ENCODE measurements at places on chromosomes 3 and 15.

GRCh38 chr3:59286791-59287531 lies 237.1 kb upstream of the CFAP20DC start:
- DNase-seq: no peak

GRCh38 chr3:40255532-40255931 lies 54.0 kb upstream of the EIF1B start:
- no peak for DNase-seq

DNA sequence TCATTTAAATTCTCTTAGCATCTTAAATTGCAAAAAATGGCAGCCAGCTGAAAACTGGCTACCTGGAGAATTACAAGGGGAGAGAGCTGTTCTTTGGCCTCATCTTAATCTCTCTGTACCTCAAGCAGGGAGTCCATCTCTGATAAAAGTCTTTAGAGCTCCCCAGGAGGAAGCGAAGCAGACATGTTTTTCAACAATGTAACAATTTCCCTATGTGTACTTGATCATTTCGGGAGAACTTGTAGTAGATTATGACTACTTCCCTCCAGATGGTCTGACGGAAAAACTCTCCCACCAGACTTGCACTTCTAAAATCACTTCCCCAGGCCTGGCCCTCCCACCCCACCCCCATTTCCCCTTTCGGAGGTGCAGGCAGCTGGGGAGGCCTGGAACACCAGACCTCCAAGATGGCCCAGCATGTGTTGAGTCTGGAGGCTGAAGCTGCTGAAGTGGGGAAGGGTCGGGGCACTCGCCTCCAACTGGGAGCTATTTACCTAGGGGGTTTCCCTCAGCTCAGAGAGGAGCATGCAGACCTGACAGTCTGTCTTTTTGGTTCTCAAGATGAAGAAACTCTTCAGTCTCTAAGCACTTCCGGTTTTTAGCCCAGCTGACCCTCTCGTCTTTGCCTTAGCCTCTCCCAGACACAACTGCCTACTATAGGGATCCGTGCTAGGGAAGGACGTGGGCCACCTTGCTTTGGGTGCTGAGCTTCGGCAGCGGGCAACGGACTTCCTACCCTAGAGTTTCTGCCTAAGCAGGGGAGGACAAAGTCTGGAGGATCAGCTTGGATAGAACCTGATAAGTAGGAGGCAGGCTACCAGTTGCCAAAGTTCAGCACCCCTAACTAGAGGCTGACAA lies 164.0 kb upstream of the TBL1XR1 start:
- DNase-seq: no peak

DNA sequence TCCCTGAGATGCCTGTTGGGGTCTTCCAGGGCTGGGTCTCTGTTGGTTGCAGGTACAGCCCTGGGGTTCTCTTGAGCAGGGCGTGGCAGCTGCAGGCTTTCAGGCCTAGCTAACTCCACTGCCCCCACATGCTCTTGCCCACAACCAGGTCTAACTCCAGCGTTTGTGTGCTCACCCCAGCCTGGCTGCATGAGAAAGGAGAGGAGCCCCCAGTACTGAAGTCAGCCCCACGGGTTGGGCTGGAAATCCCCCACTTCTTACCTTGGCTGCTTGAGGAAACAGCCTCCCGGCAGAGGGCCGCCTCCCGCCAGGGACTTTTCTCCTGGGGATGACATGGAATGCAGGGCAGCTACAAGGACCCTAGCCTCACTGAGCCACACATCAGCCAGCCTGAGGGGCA lies 16.7 kb upstream of the DLL4 start:
- no peak for DNase-seq

DNA sequence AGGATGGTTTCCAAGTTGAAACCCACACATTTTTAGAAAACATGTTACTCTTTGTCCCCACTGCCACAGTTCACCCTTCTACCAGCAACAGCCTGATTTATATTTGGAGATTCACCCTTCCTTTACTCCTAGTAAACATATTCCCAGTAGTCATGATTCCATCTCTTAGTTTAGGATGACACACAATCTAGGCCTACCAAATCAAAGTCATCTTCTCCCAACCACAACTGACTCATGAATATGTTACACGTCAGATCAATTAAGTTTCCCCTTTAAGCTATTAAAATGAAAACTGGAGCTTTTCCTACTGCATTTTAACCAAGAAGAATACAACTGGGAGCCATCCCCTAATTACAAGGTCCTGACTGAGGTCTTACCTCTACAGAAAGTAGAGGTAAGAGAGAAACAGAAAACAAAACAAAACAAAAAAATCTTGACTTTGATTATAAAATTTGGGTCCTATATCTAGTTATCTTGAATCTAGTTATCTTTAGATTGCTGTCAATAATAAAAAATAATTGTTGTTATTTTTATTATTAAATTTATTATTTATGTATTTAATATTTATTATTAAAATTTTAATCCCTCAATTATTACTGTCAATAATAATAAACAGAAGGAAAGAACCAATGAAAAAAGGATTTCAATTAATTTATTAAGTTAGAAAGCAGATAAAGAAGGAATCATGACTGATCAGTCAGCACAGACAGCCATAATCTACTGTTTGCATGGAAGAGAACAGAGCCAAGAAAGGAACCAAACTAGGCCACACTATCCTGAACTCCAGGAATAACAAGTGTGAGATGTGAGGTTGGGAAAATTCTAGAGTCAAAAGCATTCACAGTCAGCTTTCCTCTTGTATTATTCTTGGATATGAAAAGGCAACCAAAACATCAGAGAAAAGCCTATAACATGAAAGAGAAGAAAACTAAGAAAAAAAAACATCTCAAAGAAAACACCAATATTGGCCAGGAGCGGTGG lies 12.5 kb downstream of the DPH6 start:
- no peak for DNase-seq

DNA sequence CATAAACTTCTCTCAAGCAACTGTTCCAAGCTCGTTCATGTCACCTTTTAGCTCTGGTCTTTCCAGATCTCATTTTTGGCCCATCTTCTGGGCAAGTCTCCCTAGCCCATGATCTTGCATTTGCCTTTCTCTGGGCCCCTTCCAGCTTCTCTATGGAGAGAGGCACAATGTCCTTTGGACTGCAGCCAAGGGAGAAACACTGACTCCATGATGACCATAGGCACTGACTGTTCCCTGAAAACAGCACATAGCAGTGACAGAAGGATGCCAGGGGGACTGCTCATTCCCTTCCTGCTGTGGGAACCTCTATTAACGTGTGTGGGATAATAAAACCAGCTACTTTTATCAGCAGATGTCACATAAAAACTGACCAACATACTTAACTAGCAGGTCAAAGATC lies 60.3 kb downstream of the STRIT1 start:
- DNase-seq: no peak

GRCh38 chr15:99963976-99964375 lies 230.7 kb upstream of the LYSMD4 start:
- DNase-seq: no peak

DNA sequence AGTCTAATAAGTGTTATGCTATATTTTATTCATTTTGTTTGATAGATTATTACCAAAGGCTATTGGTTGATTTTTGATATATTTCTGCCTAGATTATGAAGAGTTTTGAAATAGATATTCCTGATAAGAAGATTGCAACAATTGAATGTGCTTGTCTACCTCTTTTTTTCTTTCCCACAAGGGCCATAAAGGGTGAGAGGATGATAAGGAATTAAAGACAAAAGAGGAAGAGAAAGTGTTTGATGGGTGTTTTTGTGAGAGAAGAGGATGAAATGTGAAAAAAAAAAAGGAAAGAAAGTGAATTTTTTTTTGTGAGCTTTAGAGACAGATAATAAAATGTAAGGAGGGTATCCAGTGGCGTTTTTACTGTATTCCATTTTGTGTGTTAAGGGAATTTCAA lies 244.4 kb downstream of the CHST2 start:
- DNase-seq: no peak

DNA sequence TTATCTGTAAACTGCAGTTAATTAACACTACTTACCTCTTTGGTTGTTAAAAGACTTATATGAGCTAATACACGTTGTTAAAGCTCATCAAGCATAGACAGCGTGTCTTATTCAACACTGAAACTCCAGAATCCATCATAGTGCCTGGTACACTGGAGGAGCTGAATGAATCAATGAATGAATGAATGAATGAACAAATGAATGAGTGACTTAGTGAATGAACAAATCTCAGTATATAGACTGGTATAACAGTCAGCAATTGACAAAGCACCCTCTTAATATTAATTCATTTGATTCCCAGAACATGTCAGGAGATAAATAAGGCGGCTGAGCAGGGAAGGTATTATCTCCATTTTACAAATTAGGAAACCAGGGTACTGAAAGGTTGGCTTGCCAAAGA lies 7.1 kb downstream of the CASR start:
- DNase-seq: no peak

DNA sequence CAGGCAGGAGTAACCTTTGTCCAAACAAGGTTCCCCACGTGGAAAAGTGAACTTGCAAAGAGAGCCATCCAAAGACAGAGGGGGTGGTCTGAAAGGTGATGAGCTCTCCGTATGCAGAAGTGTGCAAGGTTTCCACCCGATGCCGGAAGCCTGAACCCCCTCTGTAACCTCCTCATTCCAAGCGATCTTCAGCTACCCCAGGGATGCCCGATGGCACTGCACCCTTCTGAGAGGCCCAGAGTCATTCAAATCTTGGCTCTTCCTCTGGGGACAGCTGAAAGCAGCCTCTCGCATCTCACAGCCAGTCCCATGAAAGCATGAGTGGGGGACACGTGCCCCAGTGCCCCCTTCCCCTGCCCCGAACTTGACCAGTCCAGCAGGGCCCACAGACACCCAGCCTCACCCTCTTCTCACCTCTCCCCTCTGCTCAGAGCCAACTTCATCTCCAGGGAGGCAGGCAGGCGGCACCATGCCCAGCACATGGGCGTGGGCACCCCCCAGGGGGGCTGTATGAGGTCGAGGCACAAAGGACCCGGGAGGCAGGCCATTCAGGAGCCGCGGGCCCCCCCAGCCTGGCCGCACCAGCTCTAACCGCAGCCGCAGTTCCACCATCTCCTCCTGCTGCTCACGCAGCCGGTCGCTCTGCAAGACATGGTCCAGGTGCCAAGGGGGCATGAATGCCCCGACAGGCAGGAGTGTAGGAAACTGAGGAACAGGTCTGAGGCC lies 8.7 kb downstream of the KIF7 start:
- no peak for DNase-seq

DNA sequence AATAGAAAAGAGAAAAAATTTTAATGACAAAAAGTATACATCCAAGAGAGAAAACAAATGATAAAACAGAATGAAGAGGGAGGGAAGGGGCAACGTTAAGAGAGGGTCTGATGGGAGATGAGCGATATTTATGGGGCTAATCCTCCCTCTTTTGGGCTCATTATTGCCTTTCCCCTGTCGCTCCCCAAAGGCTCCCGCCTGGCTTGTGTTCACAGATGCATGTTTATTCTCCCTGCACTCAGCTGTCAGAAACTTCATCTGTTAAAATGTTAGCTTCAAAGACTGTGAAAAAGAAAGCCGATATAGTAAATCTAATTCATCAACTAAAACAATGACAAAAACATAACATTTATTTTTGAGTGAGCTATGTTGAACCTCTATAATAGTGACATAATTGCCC lies 74.3 kb downstream of the GABRB3 start:
- DNase-seq: no peak

GRCh38 chr3:120567370-120568201 lies 28.6 kb upstream of the NDUFB4 start:
- DNase-seq: no peak

GRCh38 chr3:188292827-188293226 lies 138.9 kb downstream of the LPP start:
- DNase-seq: no peak

DNA sequence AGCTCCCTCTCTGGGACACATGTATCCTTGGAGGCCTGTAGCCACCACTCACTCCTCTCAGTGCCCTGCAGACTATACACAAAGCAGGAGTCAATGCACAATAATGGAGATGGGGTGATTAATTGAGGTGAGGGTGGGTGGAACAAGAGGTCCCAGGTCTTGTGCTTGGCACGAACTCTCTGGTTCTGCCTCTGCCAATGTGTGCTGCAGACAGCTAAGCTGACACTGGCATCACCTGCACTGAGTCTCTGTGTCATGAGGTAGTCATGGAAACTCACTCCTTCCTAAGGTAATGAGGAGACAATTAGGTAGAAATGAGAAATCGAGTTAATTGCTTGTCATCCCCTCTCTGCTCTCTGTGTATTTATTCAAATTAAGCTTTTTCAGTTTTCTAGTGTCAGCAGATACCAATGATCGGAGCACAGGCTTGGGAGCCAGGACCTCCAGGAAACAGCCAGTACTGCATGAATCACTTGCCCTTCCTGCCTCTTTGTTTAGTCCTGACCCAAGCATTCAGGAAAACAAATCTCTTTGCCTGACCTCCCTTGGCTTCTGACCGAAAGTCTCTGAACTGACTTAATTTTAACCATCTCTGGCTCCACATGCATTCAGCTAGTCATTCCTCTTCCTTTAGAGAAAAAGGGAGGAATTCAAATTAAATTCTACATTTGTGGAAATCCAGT lies 56.7 kb downstream of the DRD3 start:
- no peak for DNase-seq

DNA sequence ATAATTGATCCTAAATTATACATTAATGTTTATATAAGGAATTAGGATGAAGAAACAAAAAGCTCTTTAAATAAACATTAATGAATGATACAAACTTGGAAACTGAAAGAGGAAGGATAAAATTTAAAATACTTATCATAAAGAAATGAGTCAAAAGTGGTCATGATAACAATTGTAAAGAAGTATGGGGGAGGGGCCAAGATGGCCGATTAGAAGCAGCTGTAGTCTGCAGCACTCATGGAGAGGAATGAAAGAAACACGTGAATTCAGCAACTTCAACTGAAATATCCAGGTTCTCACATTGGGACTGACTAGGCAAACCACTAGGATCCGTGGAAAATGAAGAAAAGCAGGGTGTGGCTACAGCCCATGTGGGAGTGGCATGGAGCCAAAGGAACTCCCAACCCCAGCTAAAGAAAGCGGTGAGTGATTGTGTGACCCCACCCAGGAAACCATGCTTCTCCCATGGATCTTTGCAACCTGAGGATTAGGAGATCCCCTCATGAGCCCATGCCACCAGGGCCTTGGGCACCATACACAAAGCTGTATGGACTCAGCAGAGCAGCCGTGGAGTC lies 13.1 kb upstream of the CP start:
- no peak for DNase-seq

GRCh38 chr3:100185847-100186246 lies 71.5 kb upstream of the FILIP1L start:
- DNase-seq: no peak

DNA sequence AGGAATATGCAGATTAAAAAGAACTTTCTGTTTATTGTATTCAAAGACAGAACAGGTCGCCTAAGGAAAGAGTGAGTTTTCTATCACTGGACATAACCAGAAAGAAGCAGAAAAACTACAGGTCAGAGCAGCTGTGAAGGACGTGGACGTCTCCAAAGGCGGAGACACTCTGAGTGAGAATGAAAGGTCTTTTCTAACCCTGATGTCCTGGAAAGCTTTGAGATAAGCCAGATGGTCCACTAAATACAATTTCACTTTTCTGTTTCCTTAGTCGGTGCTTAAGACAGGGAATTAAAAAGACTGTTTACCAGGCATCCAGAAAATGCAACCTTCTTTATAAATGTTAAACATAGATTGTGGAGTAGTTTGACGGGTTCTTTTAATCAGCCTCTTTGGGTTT lies 360.4 kb downstream of the FGF12 start:
- DNase-seq: no peak
